ENCODE measurements at places on chromosomes 1 and 21.

DNA sequence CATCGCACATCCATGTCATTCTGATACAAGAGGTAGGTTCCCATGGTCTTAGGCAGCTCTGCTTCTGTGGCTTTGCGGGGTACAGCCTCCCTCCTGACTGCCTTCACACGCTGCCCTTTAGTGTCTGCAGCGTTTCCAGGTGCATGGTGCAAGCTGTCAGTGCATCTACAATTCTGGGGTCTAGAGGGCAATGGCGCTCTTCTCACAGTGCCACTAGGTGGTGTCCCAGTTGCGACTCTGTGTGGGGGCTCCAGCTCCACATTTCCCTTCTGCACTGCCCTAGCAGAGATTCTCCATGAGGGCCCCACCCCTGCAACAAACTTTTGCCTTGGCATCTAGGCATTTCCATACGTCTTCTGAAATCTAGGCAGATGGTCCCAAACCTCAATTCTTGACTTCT lies 138.2 kb upstream of the BRINP3 start:
- no peak for DNase-seq

GRCh38 chr1:24454673-24455072 lies 39.1 kb downstream of the NIPAL3 start:
- no peak for DNase-seq

- DNase-seq = no peak
Measured at GRCh38 chr1:96741335-96741734, 19.8 kb downstream of the PTBP2 start.

DNA sequence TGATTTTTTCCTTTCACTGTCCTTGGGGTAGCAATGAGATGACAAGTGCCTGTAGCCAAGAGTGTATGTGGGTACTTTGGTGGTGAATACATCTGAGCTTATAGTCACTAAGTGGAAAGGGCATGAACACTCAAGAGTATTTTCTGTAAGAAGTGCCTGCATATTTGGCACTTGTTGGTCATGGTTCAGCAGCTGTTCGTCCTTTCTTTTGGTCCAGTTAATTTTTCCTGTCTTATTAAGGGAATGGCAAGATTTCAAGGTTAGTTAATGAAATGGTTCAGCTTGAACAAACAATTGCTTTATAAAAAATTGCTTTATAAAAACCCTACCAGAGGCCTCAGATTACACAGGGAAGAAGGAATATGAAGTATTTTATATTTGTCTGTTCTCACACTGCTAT lies 48.6 kb upstream of the GPR52 start:
- no peak for DNase-seq
